ENCODE measurements at places on chromosomes 1 and 21. TPM values are rescaled to one million over a fixed set of nuclear protein-coding genes. Genes with fewer than 3 reads are reported as not detected.

DNA sequence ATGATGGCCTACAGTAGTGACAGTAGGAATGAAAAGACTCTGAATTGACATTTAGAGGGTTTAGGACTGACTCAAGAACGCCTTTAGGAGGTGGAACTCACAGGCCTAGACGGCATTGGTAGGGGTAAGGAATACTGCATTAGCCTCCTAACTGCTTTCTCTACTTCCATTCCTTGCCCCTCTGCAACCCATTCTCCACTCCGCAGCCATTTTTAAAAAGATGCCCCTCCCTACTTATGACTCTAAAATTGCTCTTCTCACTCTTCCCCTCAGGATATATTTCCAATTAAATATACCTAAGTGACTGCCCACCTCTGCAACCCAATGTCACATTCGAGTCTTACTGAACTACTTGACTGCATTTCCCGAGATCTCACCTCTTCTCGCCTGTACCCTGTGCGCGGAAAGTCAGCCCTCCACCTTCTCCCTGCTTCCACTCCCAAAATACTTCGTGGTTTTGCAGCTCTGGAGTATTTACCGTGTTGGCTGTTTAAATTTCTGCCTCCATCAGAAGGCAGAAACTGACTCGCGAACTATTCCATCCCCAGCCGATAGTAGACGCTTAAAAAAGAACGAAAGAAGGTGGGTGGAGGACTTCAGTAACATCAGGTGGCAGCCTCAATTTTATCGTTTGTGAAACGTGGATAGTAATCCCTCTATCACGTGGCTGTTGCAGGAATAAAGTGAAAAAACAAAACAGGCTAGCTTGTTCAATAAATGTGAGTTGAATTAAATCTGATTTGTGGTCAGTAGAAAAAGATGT lies 1.1 kb upstream of the YBX1 start:
- peak overlapping the region; percentile 88 for H3K27ac ChIP-seq
- peak overlapping the region; percentile 78 for H3K4me3 ChIP-seq
- H3K4me1 ChIP-seq = peaks cover 7% of the 10 kb centered on the region
- no peak for DNase-seq
- no peaks in the 10 kb centered on the region for H3K27me3 ChIP-seq

- no peaks in the 10 kb centered on the region for H3K36me3 ChIP-seq
- no peaks in the 10 kb centered on the region for H3K4me1 ChIP-seq
These were observed 840.0 kb upstream of the B3GALT2 start for GRCh38 chr1:194026422-194026821.

DNA sequence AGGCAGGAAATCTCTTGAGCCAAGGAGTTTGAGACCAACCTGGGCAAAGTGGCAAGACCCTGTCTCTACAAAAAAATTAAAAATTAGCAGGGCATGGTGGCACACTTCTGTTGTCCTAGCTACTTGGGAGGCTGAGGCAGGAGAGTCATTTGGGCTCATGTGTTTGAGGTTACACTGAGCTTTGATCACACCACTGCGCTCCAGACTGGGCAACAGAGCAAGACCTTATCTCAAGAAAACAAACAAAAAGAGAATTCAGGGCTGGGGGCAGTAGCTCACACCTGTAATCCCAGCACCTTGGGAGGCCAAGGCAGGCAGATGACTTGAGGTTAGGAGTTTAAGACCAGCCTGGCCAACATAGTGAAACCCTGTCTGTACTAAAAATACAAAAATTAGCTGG lies 17.8 kb upstream of the SLC16A1 start:
- no peaks in the 10 kb centered on the region for H3K36me3 ChIP-seq
- no peak for DNase-seq

- H3K27me3 ChIP-seq = peaks cover 1% of the 10 kb centered on the region
- no peaks in the 10 kb centered on the region for H3K36me3 ChIP-seq
- H3K4me3 ChIP-seq = no peak overlapping the region
- no peak for DNase-seq
- no peak overlapping the region for H3K27ac ChIP-seq
These were observed 76.8 kb downstream of the GLIS1 start for GRCh38 chr1:53662169-53662568.

GRCh38 chr1:92168657-92169056 lies 49.1 kb upstream of the C1orf146 start:
- no peaks in the 10 kb centered on the region for H3K27me3 ChIP-seq
- H3K4me3 ChIP-seq = no peak overlapping the region
- no peak overlapping the region for H3K27ac ChIP-seq

DNA sequence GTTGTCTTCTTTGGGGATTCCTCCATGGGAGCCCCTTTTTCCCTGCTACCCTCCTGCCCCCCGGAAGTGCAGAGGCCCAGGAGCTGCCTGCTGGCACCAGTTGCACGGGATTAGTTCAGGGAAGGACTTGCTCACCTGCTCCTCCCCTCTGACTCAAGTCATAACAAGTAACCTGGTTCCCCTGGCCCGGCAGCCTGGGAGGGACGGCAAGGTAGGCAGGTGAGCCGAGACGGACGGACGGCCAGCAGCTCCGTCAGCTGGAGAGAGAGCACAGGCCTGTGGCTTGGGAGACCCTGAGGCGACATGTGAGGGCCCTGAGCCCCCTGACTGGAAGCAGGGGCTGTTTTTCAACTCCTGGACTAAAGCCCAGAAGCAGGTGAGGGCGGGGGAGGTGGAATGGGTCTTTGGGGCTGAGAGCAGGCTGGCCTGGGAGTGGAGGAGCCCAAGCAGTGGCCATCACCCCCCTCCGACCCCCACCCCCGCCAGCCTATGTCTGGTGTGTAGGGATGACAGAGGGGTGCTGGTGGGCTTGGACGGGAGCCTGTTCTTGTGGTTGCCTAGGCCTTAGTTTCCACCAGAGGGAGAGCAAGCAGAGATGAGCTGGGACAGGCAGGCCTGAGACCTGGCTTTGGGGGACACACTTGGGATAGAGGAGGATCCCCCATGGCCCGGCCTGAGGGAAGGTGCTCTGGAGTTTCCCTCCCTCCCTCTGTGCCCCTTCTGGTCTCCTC lies at the start of gene INAVA:
TSS of gene INAVA (plus strand) at position 189 of the 731 bp plus-strand sequence. CDS start 3,501 bp downstream, outside the sequence.
- no peak within 1 kb of the TSS for H3K27ac ChIP-seq
- H3K4me1 ChIP-seq = peaks cover 30% of the 10 kb centered on the region
- no peak for DNase-seq
- H3K36me3 ChIP-seq = no peaks in the 10 kb centered on the region
- H3K27me3 ChIP-seq = no peaks in the 10 kb centered on the region

DNA sequence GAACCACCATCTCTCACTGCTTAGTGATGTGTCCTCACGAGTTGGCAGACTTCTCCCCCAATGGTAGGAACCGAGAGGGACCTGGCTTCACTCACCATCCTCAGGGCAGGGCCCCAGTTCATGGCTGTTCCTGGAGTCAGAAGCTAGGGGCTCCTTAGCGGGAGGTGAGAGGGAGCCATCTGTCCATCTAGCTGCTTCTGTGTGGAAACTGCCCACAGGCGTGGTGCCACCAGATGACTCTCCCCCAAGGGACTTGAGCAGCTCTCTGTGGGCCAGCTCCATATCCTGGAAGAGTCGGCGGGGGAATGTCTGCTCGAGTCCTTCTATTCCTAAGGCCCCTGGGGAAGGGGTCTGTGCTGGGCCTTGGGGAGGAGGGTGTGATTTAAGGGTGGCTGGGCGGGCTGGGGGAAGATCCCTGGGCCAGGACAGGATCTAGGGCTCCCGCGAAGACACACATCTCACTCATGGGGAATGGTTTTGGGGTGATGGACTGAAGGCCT lies 16.3 kb downstream of the LRRC71 start:
- no peaks in the 10 kb centered on the region for H3K4me1 ChIP-seq
- no peak overlapping the region for H3K4me3 ChIP-seq
- no peak for DNase-seq

DNA sequence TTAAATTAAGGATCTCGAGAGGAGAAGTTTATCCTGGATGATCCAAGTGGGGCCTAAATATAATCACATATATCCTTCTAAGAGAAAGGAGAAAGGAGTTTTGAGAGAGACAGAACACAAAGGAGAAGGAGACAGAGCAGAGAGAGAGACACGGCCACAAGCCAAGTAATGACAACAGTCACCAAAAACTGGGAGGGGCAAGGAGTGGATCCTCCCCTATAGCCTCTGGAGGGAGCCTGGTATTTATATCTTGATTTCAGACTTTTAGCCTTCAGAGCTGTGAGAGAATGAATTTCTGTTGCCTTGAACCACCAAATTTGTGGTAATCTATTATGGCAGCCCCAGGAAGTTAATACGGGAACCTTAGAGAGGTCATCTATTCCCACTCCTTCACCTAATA lies 49.5 kb upstream of the CD1D start:
- H3K36me3 ChIP-seq = no peaks in the 10 kb centered on the region
- H3K4me3 ChIP-seq = no peak overlapping the region
- H3K27ac ChIP-seq = no peak overlapping the region
- DNase-seq = no peak
- no peaks in the 10 kb centered on the region for H3K27me3 ChIP-seq

DNA sequence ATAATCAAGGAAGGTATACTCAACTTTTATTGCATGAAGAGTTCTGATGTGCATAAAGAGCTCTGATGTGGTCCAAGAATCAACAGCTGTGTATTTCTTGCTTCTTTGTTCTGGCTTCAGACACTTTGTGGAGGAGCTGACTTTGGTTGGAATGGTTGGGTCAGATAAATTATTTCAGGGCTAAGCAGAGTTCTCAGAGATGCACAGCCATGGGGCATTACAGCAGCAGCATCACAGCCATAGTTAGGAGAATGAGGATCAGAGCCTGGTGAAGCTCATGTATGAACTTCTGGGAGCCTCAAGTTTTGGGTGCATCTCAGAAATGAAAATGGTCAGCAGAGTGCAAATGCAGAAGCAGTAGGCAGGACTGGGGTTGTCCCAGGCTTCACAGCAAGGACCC lies 267.4 kb upstream of the RUNX1 start:
- peaks cover 3% of the 10 kb centered on the region for H3K4me1 ChIP-seq
- no peaks in the 10 kb centered on the region for H3K27me3 ChIP-seq
- no peak for DNase-seq
- H3K36me3 ChIP-seq = no peaks in the 10 kb centered on the region

- H3K4me3 ChIP-seq = no peak overlapping the region
- no peaks in the 10 kb centered on the region for H3K36me3 ChIP-seq
- H3K27me3 ChIP-seq = no peaks in the 10 kb centered on the region
- no peak for DNase-seq
- H3K4me1 ChIP-seq = no peaks in the 10 kb centered on the region
- no peak overlapping the region for H3K27ac ChIP-seq
These were observed 43.5 kb downstream of the GBP6 start for GRCh38 chr1:89407360-89407759.

- no peaks in the 10 kb centered on the region for H3K36me3 ChIP-seq
- H3K27me3 ChIP-seq = no peaks in the 10 kb centered on the region
- no peak overlapping the region for H3K27ac ChIP-seq
- DNase-seq = no peak
- no peak overlapping the region for H3K4me3 ChIP-seq
These were observed 151.3 kb downstream of the DAB1 start for GRCh38 chr1:57272601-57273000.

DNA sequence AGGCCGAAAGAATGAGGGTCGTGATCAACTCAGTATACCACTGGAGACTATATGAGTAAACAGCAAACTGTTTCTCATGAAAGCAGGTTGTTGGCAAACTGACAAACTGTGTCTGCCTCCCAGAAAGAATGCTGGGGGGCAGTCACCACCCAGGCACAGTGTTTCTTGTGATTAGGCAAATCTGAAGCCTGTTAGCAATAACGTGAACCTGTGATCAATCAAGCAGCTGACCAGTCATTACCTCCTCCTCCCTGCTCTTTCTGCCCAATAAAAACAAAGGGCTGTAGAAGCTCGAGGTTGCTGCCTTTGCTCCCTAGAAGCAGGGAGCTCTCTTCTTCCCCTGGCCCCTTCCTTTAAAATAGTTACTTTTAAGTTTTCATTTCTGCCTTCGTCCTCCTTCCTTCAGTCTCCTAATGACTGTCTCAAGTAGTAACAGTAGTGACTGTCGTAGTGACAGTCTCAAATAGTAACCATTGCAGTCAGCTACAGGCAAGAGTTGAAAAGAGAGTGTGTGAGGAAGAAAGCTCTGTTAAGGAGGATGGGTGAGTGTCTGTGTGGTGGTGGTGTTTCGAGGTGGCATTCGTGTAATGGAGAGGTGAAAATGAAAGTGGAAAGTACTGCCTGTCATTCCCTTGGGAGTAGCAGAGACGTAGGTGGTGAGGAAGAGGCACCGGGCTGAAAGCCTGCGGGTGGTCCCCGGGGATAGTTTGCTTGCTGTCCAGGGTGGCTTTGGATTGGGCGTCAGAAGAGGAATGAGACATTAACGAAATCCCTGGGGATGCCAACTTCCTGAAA lies 14.5 kb downstream of the HHAT start:
- H3K36me3 ChIP-seq = no peaks in the 10 kb centered on the region

- H3K36me3 ChIP-seq = peaks cover 28% of the 10 kb centered on the region
- H3K4me3 ChIP-seq = no peak overlapping the region
- H3K27me3 ChIP-seq = no peaks in the 10 kb centered on the region
- H3K27ac ChIP-seq = no peak overlapping the region
- H3K4me1 ChIP-seq = peaks cover 15% of the 10 kb centered on the region
These were observed 5.6 kb downstream of the MFN2 start for GRCh38 chr1:11985851-11986250.

DNA sequence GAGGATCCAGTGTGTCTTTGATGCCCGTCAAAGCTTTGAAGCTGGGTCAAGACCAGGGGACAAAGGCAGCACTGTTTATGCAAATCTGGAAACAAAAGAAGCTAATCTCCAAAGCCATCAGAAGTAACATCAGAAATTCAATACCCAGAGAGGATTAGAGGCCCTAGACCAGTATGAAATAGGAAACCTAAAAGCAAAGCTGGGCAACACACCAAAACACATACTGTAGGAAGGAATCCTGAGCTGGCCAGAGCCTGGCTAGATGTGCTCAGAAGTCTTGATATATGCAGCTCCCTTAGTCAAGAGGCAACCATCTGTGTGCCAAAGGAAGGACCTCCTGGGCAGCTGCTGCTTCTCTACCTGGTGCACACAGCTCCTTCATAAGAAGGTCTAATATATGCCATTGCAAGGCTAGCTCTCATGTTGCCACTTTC lies 12.3 kb downstream of the COLGALT2 start:
- H3K4me3 ChIP-seq = no peak overlapping the region
- DNase-seq = no peak
- no peak overlapping the region for H3K27ac ChIP-seq

DNA sequence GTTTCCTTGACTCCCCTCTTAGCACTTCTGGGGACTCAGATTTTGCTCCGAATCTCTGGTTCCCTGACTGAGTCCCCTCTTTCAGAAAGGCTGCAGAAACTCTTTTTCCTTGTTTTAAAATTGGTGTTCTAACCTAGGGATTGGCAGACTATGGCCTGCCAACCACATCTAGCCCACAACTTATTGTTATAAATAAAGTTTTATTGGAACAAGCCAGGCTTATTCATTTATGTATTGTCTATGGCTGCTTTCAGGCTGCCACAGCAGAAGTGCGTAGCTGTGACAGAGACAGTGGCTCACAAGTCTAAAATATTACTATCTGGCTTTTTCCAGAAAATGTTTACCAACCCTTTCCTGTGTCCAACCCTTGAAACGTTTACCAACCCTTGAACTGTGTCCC lies 81.7 kb downstream of the IER5 start:
- no peaks in the 10 kb centered on the region for H3K4me1 ChIP-seq
- H3K27me3 ChIP-seq = no peaks in the 10 kb centered on the region
- no peaks in the 10 kb centered on the region for H3K36me3 ChIP-seq
- H3K4me3 ChIP-seq = no peak overlapping the region
- H3K27ac ChIP-seq = no peak overlapping the region

GRCh38 chr1:30741239-30741894 lies 16.2 kb downstream of the LAPTM5 start:
- H3K4me3 ChIP-seq = no peak overlapping the region
- DNase-seq = no peak
- H3K4me1 ChIP-seq = peaks cover 69% of the 10 kb centered on the region

GRCh38 chr1:228349701-228350171 lies 56.9 kb downstream of the TRIM11 start:
- no peaks in the 10 kb centered on the region for H3K36me3 ChIP-seq
- H3K27ac ChIP-seq = no peak overlapping the region
- no peaks in the 10 kb centered on the region for H3K4me1 ChIP-seq
- no peak overlapping the region for H3K4me3 ChIP-seq

Gene CCDC28B
- 127 TPM for polyA plus RNA-seq

Gene AGO4
- polyA plus RNA-seq = 1.3 TPM

Gene CDC73
- polyA plus RNA-seq = 37.5 TPM

Gene GIPC2
- not detected for polyA plus RNA-seq

Gene ZNF648
- polyA plus RNA-seq = not detected

Gene LCE2C
- not detected for polyA plus RNA-seq

Gene CEP85
- 19.6 TPM for polyA plus RNA-seq
